Cardiac septum (tissue), 1 donor: ENCODE measurements at places on chromosomes 2 and 18. TPM values are rescaled to one million over a fixed set of nuclear protein-coding genes. Genes with fewer than 3 reads are reported as not detected.

EDAR gene
- not detected for total RNA-seq

DNA sequence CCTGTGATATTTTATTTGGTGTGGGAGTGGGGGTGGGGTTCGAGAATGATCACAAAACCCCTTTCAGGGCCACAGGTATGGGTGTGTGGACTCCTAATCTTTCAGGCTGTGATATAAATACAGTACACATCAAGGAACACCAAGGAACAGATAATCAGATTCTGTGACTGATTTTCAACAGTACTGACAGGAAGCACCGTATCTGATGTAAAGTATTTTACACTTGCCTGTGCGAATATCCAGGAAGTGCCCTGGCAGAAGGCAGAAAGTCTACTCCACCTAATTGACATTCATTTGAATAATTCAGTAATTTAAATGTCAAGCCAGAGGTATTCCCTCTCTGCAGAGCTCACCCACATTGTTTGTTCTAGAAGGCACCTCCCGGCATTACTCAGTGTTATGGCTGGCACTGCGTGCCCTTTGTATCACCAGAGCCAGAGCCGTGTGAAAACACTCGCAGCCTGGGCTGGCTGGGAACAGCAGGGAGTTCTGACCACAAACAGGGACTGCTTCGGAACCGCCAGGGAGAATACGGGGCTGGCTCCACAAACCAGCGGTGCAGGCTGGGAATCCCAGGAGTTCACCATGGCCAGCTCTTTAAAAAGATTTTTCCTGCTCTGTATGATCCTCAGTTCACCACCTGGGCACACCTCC lies 91.8 kb downstream of the ACVR1 start:
- DNase-seq: peak; percentile 75

REG3A gene
- not detected for total RNA-seq

DNA sequence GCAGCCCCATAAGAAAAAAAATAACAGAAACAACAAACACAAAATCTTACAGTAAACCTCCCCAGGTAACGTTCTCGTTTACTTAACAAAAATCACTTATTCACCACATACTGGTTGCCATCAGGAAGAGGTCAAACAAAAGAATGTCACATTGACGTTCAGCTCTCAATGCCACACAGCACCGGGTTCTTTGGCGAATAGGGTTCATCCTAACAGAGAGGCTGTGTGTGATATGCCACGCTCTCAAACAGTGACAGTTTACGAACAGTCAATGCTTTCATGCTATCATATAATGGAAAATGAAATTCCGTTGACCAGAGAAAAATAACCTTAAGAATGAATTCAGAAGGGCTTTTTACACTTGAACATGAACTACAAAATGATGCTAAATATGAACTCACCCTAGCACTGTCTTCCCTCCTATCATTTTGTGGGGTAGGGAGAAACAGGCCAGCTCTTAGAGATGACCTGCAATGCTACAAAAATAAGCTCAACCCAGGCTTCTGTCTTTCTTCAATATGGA lies 2.0 kb downstream of the TMEM163 start:
- no peak for DNase-seq

KLHL14 gene
- 0.11 TPM for total RNA-seq

KCNG2 gene
- 0.32 TPM for total RNA-seq

DNA sequence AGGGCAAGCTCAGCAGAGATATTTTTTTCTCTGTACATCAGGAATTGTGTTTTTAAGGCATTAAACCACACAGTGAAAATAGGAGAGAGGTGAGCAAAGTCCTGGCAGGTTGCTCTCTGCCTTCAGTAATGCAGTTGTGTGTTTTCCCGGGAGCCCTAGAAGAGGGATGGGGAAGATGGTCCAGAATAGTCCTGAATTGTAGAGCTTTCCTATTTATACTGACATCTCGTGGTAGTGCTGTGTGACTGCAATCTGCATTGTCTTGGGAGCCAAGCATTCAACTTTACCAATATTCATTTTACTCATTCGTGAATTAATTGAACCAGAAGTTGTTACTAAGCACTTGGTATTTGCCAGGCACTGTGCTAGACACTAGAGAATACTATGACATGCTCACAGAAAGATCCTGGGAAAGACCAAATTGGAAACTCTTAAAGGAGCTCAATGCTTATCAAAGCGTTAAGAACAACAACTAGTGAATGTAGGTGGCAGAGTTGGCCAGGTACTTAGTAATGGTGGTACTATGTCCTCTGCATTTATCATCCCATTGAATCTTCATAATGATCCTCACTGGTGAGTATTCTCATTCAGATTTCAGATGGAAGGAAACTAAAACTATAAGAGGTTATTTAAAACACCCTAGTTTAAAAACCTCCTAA lies 214.6 kb downstream of the TRIB2 start:
- DNase-seq: no peak

GRCh38 chr18:37524498-37525261 lies 40.9 kb downstream of the CELF4 start:
- no peak for DNase-seq

GRCh38 chr2:129667577-129667976 lies 311.9 kb upstream of the RAB6C start:
- DNase-seq: no peak

GRCh38 chr2:3171564-3172264 lies 205.9 kb downstream of the EIPR1 start:
- DNase-seq: peak; percentile 58

PIKFYVE gene
- 20.2 TPM for total RNA-seq

AOX1 gene
- total RNA-seq: 1.5 TPM

DNA sequence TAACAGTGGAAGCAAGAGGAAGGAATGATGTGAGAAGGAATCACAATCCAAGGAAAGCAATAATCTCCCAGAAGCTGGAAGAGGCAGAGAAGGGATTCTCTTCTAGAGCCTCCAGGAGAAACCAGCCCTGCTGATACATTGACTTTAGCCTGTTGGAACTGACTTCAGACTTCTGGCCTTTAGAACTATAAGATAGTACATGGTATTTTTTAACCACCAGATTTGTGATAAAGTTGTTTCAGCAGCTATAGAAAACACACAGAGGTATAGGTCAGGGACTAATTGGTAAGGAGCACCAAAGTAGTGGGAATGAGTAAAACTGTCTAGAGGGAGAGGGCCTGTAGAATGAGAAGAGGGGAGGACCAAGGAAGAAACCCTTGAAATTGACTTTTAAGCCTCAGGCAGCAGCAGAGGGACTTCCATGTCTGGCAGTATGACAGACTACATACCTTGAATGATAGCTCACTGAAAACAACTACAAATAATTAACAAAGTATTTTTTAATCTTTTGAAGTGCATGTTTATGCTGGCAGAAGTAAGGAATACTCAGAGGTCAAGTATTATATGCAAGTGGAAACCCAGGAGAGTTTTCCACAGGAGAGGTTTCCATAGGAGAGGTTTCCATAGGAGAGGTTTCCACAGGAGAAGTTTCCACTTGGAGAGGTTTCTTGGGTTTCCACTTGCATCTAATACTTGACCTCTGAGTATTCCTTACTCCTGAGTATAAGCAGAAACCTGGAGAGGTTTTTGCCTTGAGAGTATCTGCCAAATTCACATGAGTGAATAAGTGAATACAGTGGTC lies 33.8 kb upstream of the TMEM17 start:
- no peak for DNase-seq

DNA sequence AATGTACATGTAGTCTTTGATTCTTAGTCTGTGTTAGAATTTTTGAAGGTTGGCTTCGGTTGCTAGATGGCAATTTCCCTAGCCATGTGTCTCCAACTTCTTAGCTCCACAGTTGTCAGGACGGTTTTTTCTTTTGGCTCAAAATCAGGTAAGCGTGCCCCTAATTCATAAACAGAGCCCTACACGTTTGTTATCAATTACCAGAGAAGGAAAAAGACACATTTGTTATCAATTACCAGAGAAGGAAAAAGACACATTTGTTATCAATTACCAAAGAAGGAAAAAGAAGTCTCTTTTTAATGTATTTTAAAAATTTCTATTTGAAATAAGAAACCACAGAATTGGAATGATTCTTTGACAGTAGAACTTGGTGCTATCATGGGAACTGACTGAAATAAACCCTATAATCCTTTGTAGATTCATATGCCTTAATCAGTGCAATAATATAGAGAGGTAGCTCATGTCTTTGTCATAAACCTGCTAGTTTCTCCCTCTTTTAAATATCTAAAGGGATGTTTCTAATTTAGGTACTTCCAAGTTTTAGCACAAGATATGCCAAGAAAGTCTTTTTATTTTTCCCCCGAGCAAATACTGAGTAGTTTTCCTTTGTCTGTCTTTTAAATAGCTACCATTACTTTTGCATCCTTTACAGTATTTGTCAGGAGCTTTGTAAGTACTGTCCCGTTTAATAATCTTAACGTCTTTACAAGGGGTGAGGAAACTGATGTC lies 35.9 kb downstream of the CAMKMT start:
- no peak for DNase-seq

DNA sequence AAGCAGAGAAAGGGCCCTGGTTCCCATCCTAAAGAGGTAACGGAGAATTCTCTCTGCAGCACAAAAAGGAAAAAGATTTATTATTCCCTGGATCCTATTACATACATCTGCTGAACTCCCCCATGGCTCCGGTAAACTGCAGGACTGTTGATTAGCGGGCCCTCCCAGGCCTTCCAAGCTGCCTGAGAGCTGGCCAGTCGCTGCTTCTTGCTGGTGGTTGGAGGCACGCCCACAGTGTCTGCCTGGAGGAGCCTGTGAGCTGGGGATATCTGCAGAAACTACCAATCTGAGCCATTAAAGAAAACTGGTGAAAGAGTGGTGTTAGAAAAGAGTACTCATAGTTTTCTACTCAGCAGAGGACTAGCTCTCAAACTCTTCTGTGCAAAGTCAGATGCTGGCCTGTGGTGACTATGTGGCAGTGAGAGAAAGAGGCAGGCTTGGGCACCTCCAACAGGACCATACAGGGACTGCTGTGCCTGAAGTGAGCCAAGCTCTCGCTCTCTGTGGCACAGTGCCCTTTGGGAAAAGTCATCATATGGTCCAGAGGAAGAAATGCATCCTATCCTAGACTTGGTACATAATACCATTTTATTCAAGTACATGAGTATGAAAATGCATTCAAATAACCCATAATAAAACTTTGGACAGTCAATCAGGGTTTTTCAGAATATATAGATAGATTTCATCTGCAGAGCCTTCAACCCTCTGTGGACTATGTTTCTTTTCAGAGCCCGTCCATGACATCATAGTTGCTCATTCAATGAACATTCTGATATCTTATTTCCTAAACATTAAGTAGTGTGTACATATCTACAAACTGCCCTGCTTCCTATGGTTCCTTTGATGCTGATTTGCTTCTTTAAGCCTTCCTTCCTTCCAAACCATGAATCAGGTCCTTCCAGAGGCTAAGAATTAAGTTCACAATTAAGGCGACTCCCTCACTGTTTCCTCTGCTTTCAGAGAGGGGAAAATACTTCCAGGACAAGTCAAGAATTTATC lies 242.0 kb upstream of the LYPD1 start:
- DNase-seq: no peak

GPR45 gene
- not detected for total RNA-seq

- DNase-seq: peak; percentile 19
These were observed 25.9 kb downstream of the MYO7B start for GRCh38 chr2:127561371-127561770.

NGEF gene
- total RNA-seq: 0.24 TPM

ACVR2A gene
- 13.0 TPM for total RNA-seq

DNA sequence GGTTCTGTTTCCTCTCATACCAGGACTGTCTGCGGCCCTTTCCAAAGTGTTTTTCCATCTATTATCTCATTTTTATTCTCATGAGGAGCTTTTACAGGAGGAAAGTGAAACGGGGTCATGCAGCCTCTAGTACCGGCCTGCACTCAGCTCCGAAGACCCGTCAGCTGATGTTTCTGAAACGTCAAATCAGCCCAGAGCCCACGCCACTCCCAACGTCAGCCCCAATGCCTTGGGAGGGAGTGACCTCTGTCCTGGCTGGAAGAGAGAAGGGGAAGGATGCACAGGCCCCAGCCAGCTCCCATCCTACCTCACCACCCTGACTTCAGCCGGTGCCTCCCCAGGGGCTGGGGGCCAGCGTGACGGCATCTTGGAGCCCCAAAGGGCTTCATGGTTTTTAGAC lies 58.5 kb downstream of the ADCY3 start:
- DNase-seq: no peak

DNA sequence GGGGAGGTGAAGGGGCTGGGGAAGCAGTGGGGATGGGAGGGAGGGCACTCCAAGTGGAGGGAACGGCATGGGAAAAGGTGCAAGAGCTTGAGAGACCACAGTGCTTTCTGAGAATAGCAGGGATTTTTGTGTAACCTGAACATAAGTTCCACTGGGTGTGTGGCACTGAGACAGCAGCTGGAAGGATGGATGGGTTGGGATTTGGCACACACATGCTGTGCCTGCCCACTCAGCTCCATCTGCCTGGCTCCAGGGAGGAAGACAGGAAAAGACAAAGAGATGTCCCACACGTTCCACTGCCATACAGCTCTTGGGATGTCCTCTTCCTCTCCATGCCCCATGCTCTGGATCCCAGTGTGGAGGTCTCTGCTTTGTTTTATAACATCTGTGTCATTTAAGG lies 114.1 kb upstream of the TEX51 start:
- no peak for DNase-seq

DNA sequence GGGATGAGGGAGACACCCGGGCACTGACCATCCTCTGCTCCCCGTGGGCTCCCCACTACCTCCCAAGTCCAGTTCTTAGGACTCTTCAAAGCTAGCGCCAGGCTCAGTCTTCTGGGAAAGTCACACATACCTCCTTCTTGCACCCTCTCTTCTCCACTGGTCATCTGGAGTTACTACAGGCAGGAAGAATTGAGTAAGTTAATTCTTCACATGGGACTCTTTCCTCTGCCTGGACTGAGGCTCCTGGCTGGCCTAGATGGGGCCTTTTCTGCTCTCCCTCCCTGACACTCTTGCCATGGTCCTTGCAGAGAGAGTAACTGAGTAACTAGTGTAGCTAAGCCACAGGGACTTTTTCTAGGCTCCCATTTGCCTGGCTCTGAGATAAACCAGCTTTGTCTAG lies 96.5 kb upstream of the CELF4 start:
- DNase-seq: no peak

- DNase-seq: no peak
These were observed 1.4 kb downstream of the PPP4R1 start for GRCh38 chr18:9612977-9613376.

- DNase-seq: no peak
These were observed 63.0 kb upstream of the COX7A2L start for GRCh38 chr2:42424033-42424432.

MYOM1 gene
- total RNA-seq: 878 TPM

- no peak for DNase-seq
These were observed 309.0 kb downstream of the CMPK2 start for GRCh38 chr2:6556755-6557154.

DNA sequence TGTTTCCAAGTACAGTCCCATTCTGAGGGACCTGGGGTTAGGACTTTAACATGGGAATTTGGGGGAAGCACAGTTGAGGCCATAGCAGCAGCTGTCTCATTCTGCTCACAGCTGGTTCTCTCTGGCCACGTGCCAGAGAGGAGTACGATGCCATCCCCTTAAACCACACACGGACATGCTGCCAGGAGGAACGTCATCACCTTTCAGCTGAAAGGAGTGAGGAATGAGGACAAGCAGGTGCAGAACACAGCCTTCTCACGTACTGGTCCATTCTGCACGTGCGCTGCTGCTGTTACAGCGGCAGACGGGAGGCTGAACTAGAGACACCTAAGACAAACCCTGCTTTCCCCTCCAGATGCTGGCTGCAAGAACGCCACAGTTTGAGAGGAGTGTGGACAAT lies 33.5 kb downstream of the ODC1 start:
- DNase-seq: no peak

- no peak for DNase-seq
These were observed 49.3 kb upstream of the RAB6D start for GRCh38 chr2:131413148-131413747.
